ENCODE measurements at places on chromosomes 3 and 15. TPM values are rescaled to one million over a fixed set of nuclear protein-coding genes. Genes with fewer than 3 reads are reported as not detected.

FBXW12 gene
- not detected for total RNA-seq

DNA sequence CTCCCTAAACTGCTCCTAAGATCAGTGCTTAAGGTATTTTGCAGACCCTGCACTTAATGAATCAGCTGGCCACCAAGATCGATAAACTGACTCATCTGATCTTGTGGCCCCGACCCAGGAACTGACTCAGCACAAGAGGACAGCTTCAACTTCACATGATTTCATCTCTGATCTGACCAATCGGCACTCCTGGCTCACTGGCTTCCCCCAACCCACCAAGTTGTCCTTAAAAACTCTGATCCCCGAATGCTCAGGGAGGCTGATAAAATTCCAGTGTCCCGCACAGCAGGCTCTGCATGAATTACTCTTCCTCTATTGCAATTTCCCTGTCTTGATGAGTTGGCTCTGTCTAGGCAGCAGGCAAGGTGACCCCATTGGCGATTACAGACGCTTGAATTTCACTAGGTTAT lies 13.5 kb downstream of the HTR3E start:
- no peak for DNase-seq

CLDN18 gene
- total RNA-seq, result not detected

POPDC2 gene
- 5.5 TPM for total RNA-seq
